Activated CD4-positive, alpha-beta T cell treated with anti-CD3 and anti-CD28 coated beads, Interleukin-2, amount 50 U/mL, for 48 hours (primary cell): ENCODE measurements at places on chromosomes 2 and 18.

DNA sequence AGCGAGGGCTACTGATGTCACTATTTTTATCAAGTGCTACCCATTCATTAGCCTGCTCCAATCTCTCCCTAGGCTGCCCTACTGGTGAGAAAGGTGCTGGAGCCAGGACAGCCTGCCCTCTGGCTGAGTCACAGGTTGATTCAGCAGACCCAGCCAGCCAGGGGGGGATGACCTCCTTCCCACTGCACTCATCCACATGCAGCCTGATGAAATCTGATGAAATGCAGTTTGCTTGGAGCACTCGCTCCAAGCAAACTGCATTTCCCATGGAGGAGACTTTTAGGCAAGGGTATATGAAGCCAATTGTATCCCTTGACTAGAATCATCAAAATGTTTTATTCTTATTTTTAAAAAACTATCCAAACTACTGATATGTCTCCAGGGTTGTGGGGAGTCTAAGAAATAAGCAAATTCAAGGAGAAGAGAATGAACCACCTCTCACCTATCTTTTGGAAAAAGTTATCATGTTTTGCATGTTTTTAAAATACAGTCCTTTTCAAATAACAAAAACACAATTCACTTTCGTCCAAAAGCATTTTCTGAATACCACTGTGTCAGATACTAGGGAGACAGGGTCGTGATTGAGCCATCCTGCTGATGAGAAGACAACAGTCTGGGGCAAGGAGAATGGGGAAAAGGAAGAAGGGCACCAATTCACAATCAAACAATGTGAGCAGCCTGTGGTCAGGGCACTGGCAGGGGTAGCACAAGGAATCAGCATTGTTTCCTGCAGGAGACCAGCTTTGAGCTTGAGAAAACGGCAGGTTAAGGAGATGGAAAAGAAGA is 128.3 kb downstream of the AFF3 start:
- no peak for DNase-seq

GRCh38 chr18:12928206-12928605 is 19.6 kb upstream of the SEH1L start:
- DNase-seq = no peak

DNA sequence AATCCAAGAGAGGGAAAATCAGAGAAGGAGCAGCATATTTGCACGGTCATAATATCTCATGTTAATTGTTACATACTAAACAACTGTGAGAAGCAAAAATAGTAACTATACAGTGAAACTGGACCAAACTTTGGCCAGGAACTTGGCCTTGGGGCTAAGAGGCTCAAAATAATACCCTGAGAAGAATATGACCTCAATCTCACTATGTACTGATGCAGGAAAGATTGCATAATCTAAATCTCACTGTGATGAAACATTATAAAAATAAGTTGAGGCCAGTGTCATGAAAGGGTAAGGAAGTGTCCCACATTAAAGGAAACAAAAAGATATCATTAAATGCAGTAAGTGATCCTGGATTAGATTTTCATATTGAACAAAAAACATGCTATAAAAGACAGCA is 36.5 kb downstream of the ZRANB3 start:
- DNase-seq = no peak

GRCh38 chr18:75439348-75439747 is 11.8 kb upstream of the SMIM21 start:
- no peak for DNase-seq

DNA sequence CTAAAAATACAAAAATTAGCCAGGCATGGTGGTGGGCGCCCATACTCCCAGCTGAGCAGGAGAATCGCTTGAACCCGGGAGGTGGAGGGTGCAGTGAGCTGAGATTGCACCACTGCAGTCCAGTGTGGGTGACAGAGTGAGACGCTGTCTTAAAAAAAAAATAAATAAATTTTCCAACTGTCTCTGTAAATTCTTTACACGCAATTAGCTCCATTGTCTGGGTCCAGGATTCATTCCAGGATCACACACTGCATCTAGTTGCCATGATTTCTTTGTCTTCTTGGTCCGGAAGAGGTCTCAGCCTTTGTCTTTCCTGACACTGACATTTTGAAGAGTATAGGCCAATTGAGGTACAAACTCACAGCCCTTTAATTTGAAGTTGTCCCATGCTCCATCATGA is 167.6 kb upstream of the NYAP2 start:
- no peak for DNase-seq

DNA sequence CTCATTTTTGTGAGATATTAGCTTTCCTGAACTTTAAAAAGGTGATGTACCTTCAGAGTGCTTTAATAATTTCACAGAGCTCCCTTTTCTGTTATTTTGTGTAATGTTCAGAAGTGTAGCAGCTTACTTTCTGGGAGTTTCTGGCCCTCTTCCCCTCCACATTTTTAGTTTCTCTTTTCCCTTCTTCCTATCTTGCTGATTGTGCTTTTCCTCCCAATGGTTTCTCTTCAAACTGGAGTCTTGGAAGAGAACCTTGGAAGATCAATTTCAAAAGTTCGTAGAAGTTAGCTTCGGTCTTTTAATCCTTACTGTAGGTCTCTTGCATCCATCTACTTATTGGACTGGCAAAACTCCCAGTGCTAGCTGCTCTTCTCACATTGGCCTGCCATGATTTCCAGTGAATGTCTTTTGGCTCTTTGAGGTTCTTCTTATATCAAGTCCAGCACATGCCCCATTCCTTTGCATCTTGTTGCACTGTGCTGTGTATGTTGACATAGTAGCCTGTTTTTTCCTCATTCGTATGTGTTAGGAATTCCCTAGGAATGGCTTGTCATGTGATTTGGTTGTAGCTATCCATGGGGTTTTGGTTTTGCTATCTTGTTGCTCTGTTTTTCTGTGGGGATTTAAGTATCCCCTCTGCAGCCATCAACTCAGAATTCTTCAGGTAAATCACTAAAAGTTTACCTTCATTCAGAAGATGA is 7.8 kb downstream of the CCNT2 start:
- no peak for DNase-seq

GRCh38 chr18:30652387-30652786 is 390.2 kb downstream of the DSC3 start:
- no peak for DNase-seq

GRCh38 chr2:76599732-76600368 is 889.1 kb upstream of the GCFC2 start:
- DNase-seq = no peak

- DNase-seq = no peak
Observed at GRCh38 chr2:72689579-72690195, 136.1 kb downstream of the EXOC6B start.

- DNase-seq = no peak
Observed at GRCh38 chr2:161085149-161085548, 75.1 kb upstream of the TANK start.

- no peak for DNase-seq
Observed at GRCh38 chr18:72114801-72115594, 429.1 kb downstream of the CBLN2 start.

- DNase-seq = no peak
Observed at GRCh38 chr18:48422947-48423378, 13.8 kb upstream of the ZBTB7C start.

DNA sequence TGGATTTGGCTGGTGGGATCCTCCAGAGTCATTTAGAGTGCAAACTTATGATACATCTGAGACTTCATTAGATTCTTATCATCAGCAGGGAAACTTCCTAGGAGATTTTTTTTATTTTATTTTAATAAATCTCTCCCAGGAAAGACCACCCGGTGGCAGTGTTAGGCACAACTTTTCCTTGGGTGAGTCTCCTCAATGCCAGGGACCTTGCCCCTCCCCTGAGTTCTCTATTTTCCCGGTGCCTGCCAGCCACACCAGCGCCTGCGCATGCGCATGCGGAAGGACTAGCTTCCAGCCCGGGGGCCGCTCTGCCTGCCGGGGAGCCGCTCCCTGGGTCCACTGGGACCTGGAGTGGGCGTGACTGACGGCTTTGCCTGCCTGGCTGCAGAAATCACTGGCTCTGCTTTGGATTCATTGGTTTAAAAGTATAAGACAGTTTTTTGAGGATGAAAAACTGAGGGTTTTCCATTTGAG is 86.6 kb downstream of the TMEM182 start:
- DNase-seq = peak; percentile 15
